ENCODE measurements at places on chromosomes 11 and 22.

DNA sequence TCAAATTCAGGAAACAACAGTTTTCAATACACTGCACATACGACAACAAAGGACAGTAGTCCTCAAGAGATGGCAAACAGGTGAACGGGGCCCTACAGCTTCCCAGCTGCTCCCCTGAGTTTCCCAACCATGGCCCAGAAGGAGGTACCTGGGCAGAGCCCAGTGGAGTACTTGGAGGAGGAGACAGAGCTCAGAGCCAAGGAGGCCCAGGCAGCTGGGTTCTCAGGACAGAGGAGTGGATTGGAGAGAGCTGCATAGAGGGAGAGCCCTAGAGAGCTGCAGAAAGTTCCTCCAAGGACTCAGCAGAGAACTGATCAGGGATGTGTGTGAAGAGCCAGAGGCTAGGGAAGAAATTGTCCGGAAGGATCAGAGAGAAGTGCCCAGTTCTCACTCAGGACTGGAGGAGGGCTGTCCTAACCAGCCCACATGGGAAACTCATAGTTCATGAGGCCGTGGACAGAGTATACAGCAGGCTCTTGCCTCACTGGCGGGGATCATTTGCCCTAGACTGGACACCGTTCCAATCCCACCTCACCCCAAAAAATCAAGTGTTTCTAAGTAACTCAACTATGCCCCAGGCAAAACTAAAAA lies 7.6 kb upstream of the ASCL2 start:
- no peak for DNase-seq

GRCh38 chr11:61742391-61742790 lies 10.0 kb upstream of the MYRF start:
- DNase-seq, result no peak

DNA sequence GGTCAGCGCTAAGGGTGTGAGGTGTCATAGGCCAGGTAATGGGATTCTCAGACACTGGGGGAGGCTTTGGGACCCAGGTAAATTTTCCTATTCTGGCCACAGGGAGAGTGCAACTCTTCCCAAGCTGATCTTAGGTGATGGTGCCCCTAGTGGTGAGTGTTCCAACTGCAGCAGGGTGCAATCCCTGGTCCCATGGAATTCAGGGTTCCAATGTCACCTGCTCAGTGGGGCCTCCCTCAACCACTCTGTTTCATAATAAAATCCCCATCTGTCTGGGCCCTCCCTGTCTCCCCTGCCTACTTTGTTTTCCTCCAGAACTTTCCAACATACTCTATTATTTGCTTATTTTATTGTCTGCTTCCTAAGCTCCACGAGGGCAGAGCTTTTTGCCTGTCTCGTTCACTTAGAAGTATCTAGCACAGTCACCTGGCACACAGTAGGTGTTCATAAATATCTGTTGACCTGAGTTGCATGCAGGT lies 2.9 kb upstream of the SGSM1 start:
- DNase-seq, result peak; percentile 20

- no peak for DNase-seq
Observed at GRCh38 chr11:19853920-19854319, 141.3 kb downstream of the NAV2 start.

DNA sequence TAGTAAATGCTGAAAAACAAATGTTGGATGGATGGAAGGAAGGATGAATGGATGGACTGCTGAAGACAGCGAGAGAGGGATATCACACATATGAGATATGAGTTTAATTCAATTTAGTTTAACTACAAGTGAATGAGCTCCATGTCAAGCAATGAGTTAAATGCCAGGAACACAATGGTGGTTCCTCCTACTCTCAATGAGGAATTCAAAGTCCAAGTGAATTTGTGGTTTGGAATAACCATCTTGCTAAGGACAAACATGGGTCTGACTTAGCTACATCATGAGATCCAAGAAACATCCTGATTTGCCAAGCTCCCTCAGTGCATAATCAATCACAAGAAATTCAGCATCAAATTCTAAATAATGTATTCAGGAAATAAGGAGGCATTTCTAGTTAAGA lies 26.1 kb upstream of the PPP2R1B start:
- no peak for DNase-seq

- no peak for DNase-seq
Observed at GRCh38 chr22:18968011-18968749, 32.1 kb upstream of the PRODH start.

DNA sequence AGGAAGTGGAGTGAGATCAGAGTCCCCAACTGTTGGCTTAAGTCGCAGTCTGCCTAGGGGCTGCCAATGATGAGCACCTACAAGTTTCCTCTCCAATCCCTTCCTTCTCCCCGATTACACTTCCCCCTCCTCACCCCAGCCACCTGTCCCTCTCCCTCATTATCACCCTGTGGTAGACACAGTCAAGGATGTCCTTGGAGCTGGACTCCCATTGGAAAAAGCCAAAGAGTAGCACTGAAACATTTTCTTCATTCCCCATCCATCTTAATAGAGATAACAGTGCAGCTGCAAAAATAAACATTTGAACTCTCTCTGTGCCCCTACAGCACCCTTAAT lies 146.2 kb downstream of the DBX1 start:
- no peak for DNase-seq

- no peak for DNase-seq
Observed at GRCh38 chr11:133904818-133905515, 51.8 kb downstream of the IGSF9B start.

DNA sequence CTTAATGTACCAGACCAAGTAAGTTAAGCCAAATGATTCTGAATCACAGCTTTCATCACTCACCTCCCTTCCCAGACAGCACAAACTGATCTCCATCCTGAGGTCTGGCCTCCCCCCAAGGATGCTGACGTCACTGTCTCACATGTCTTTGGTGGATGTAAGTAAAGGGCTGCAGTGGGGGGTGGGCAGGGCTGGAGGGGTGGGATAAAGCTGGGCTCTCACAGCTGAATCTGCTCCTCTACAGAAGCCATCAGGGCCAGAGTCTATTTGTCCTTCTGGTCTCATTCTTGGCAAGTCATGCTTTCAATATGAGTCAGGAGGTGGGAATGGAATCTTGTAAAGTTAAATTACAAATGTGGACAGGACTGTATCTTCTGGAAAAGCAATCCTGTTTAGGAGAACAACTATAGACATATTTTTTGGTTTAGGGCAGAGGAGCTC lies 32.7 kb downstream of the P4HA3 start:
- DNase-seq, result no peak

DNA sequence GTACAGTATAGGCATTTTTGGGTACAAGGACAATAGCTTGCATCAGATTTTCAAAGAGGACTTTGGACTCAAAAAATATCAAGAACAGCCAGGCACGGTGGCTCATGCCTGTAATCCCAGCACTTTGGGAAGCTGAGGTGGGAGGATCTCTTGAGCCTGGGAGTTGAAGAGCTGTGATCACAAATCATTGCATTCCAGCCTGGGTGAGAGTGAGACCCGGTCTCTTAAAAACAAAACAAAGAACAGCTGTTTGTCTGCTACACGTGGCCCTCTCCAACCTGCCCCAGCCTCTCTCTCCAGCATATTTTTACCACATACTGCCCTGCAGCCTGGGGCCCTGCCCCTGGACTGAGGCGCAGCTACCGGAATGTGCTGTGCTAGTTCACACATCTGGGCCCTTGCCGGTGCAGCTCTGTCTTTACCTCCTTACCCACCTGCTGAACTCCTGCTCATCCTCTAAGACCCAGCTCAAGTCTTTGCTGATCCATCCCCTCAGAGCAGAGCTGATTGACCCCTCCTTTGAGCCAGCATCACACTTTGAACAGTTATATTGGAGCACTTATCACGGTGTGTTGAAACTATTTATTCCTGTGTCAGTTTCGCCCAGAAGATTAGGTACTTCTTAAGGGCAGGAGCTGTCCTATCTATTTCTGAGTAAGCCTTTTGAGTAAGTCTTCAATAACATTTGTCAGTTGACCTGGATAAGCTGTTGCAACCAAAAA lies 29.4 kb downstream of the GRIK4 start:
- no peak for DNase-seq

- no peak for DNase-seq
Observed at GRCh38 chr11:99676292-99676691, 655.5 kb downstream of the CNTN5 start.

Data from activated T-helper 1 cell treated with anti-CD3 and anti-CD28 coated beads, Interleukin-2, amount 50 U/mL, for 16 hours (primary cell).